ENCODE measurements at places on chromosomes 7 and 10. TPM values are rescaled to one million over a fixed set of nuclear protein-coding genes. Genes with fewer than 3 reads are reported as not detected.

- DNase-seq: no peak
Observed at GRCh38 chr10:31580646-31581045, 261.6 kb downstream of the ZEB1 start.

- no peak for DNase-seq
Observed at GRCh38 chr10:114607358-114607998, 50.6 kb downstream of the ABLIM1 start.

GRCh38 chr10:955127-955819 is 23.8 kb upstream of the LARP4B start:
- DNase-seq: no peak

DNA sequence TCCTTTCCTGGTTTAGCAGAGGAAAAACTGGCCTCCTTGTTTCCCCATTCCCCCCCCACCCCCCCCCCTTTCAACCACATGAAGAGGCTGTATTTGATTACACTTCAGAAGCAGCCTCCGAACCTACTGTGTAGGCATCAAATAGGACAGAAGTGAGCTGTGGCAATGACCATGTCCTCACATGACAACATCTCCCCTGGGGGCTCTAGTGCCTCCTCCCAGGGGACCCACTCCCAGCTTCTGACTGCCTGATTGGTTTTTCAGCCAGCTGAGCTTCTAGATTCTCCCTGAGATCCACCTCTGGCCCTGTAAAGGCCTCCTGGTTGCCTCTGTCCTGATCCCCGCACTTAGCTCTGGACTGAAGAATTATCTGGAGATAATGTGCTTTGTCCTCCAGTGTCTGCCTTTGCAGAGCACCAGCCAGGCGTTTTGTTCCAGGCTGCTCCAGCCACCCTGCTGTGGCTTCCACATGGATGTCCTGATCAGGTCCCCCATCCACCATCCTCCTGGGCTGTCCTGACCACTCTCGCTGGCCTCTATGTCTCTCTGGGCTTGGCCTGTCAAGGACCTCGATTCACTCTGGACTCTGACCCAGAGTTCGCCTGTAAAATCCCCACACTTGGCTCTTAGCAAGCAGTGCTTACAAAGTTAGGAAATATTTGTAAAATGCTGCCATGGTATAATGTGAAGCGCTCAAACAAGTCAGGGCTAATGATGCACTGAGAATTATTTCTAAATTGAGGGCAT is 42.4 kb upstream of the TOMM7 start:
- DNase-seq: peak; percentile 40

- DNase-seq: no peak
Observed at GRCh38 chr7:3067193-3067592, 23.5 kb upstream of the CARD11 start.

- DNase-seq: no peak
Observed at GRCh38 chr10:86815035-86815617, 58.7 kb downstream of the BMPR1A start.

Gene TMEM178B
- total RNA-seq: 0.89 TPM

Gene PDE6C
- not detected for total RNA-seq

Gene COL1A2
- 497 TPM for total RNA-seq
